ENCODE measurements at places on chromosomes 11 and 22.

DNA sequence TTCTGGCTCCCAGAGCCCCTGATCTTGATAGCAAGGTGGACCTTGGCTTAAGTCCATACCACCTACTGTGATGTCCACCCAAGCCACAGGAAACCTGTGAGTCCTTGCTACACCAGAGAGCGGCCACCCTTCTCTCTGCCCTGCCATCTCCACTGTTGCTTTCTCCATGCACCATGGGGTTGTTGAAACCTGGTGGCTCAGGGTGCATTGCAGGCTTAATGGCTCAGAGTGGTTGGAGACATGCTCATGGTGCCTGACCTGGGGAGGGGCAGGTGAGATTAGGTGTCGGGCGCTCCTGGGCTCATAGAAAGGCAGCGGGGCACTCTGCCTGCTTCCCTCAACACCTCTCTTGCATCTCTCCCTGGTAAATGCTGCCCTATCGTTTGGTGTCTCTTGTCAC is 25.0 kb upstream of the CACNG2 start:
- no peak for DNase-seq

- no peak for DNase-seq
Measured at GRCh38 chr11:69535908-69536307, 54.4 kb downstream of the LINC01488 start.

DNA sequence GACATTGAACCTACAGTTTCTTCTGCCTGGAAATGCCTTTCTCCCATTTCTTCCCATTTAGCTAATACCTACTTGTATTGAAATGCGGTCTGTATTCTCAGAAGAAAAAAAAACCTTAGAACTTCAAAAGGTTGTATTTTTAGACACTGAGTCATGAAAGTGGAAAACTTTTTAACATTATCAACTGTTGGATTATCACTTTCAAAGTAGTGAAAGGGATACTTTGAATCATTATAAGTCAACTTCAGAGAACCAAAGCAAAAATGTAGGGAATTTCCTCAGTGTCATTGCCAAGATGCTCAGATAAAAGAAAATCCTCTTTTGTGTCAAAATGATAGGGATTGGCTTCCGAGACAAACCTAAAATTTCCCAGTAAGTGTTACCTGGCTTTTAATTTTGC is 6.6 kb downstream of the HOATZ start:
- DNase-seq, result no peak

DNA sequence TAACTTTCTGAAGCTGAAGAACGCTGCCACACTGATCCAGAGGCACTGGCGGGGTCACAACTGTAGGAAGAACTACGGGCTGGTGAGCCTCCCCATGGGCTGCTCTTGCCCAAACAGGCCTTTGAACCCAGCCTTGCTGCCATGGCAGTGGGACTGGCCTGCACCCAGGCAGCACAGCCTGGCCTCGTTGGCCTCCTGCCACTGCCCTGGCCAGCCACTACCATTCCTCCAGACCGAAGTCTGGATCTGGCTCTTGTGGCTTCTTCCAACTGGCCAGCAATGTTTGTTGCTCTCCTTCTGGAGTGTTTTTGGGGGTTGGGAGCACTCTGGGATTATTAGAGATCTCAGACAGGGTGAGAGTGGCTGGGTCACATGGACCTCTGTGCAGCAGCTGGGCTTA is 51.0 kb downstream of the MYO7A start:
- DNase-seq, result no peak

DNA sequence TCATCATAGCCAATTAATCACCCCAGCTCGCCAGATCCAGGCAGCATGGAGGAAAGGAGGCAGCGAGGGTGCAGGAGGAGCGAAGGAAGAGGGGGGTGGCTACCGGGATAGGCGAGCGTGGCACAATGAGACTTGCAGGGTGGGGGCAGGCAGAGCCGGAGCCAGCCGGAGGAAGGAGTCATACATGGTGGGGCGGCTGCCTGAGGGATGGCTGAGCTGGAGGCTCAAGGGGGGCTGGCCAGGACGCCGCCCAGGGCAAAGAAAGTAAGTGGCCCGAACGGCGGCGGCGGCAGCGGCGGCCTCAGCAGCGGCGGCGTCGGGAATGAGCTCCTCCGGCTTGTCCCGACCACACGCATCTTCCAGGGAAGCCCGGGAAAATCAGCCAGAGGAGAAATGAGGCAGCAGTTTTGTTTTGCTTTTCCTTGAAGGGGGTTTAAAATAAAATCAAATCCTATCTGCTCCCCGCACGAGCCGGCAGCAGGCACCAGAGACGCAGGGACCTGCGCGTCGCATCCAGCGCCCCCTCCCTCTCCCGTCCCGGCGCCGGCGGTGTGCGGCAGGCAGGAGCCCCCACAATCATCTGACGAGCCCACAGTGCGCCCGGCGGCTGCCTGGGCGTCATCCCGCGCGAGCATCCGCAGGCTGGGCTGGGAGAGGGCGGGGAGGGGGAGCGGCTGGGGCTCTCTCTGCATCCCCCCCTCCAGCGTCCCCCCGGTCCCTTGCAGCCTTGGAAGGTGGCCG is 263.6 kb downstream of the CTTN start:
- no peak for DNase-seq

GRCh38 chr11:95338430-95338991 is 107.5 kb upstream of the SESN3 start:
- DNase-seq, result peak; percentile 24

- DNase-seq, result no peak
Measured at GRCh38 chr11:70747285-70747684, 349.0 kb downstream of the CTTN start.

DNA sequence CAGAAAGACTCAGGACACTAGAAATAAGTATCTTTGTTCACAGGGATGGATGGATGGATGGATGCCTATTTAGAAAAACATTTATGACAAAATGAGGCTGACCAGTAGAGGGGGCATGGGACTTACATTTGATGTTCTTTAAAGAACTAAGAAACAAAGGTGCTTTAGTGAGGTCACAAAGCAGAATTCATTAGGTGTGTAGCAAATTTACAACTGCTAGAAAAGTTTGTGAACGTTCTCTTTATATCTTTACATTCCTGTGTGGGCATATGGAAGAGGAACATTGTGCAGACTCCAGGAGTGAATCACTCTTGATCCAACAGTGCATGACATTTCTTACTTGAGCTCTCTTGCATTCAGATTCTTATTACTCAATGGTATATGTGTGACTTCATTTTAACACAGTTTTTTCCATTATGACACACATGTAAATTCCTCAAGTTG is 15.8 kb upstream of the SIK2 start:
- peak; percentile 31 for DNase-seq

GRCh38 chr11:73295241-73295995 is 12.7 kb upstream of the ARHGEF17 start:
- peak; percentile 86 for DNase-seq

DNA sequence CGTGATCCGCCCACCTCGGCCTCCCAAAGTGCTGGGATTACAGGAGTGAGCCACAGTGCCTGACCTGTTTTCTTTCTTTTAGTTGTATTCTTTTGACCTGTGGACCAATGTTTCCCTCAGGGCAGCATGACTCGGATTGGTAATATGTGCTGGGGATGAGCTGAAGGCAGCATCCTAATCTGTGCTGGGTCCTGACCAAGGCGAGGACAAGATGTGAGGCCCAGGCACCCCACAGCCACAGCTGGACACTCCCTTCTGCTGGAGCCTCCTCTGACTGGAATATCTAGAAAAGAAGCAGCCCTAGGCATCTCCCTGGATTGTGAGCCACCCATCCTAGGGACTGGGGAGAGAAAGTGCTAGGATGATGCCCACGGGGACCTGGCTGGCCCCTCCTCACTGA is 105.4 kb downstream of the PDE2A start:
- no peak for DNase-seq

GRCh38 chr22:48804811-48805301 is 1022.8 kb downstream of the BRD1 start:
- no peak for DNase-seq

GRCh38 chr11:6622261-6623171 is 3.3 kb upstream of the TPP1 start:
- DNase-seq, result no peak

GRCh38 chr11:108009497-108010370 is 1.0 kb downstream of the CUL5 start:
- DNase-seq, result no peak

DNA sequence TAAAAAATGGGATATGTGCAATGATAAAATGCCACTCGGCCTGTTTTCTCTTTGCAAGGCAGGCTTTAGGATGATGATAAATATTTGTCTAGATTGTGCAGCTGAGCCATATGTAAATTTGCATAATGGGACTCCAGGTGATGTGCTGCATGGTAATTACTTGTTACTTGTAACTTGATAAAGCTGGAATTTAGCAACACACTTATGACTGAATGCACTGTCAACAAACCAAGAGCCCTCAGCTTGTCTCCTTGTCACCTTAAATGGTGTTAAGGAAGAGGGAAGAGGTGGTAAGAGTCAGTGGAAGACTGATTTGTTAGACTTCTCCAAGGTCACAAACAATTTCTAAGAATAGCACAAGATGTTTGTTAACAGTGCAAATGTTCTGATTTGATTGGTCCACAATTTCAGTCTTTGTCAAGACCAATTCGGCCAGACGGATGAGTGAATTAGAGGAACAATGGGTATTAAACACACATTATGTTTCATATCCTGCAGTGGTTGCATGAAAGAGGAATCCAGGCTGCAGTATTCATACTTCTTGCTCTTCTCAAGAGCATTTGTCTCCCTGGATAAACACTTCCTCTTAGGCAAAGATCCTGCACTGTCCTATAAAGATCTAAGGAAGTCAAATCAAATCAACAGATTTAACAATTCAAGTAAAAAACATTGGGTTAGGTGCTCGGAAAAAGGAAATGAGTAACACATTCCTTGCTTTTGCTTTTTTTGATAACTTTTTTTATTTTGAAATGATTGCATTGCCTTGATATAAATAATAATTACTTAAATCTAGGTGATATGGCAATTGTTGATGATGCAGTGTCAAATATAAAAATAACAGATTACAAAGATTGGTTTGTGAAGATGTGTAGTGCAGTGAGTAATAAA is 448.3 kb upstream of the DDI1 start:
- DNase-seq, result no peak

DNA sequence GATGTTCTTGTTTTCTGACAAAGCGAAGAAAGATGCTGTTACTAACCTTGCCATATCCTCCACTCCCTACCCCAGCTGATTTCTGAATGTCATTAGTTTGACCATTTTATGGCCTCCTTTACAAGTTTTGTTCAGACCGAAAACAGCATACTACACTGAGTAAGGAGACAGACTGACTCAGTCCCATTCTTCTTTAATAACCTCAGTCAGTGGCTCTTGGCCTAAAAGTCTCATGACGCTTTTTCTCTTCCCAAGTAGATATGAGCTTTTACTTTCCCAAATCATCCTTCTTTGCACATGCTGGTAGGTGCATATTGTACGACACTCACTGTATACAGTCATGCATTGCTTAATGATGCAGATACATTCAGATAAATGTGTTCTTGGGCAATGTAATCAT is 8.0 kb upstream of the FIBIN start:
- no peak for DNase-seq

- DNase-seq, result peak; percentile 75
Measured at GRCh38 chr11:11265994-11266606, 87.0 kb downstream of the CSNK2A3 start.

GRCh38 chr22:37316875-37317371 is 34.6 kb downstream of the CYTH4 start:
- peak; percentile 78 for DNase-seq

DNA sequence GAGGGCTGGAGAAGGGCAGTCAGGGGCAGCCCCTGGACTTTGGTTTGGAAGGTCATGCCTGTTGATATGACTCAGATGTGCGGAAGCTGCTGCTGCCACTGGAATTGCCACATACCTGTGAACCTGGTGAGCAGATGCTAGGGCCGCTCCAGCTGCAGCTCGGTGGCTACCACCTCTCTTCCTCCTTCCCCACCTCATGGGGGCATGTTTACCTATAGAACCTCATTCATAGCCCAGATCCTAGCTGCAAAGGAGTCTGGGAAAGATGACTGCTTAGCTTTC is 17.5 kb upstream of the TSPAN18 start:
- DNase-seq, result no peak

DNA sequence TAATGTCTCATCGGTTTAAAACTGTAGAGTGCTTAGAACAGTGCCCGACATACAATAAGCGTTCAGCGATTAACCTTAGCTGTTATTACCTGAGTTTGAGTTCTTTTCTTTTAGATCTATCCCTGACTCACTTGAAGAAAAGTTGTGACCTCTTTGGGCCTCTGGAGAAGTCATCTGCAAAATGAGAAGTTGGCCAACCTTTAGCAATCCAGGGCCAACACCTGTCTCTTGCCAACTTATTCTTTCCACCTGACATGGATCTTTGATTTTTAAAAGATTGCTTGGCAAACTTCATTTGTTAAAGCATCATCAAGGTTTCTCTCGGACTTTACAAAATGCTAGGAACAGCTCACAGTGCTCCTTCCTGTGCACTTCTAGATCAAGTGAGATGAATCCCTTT is 89.3 kb downstream of the CCDC81 start:
- DNase-seq, result no peak

- no peak for DNase-seq
Measured at GRCh38 chr11:2477254-2477653, 32.4 kb downstream of the KCNQ1 start.

DNA sequence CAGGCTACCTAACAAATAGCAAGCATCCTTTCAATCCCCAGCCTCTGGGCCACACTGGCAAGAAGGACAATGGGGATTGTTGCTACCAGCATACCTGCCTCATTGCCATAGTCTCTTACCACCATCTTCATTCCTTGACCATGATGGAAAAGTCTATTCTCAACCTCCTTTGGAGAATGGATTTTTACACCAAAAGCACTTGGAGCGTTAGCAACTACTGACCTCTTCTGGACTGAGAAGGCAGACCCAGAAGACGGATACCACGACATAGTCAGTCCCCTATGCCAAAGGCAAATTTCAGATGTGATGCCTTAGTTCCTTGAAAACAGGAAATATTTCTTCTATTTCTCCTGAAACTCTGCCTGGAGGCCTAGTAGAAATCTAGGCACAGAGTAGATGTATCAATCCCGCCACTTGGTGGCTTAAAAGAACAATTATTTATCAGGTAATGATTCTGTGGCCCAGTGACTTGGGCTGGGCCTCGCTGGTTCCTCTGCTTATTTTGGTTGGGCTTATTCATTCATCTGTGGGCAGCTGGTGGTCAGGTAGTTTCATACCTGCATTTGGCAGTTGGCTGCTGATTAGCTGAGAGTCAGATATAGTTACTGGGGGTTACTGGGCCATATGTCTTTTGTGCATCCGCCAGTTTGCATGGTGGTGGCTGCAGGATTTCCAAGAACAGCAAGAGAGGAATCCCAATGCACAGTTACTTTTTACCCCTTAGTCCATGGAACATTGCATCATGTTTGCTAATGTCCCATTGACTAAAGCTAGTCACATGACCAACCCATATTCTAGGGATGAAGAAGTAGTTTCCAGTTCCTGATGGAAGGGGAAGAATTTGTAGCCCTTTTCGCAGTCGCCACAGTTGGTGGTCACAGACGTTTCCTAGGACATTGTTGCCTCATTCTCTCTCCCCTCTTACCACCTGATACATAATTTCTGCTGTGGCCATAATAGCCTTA is 75.2 kb downstream of the DHCR7 start:
- no peak for DNase-seq
